ENCODE measurements at places on chromosomes 12 and 14.
A peak's percentile ranks its signal among the peaks of the same experiment; 100 is the strongest.

DNA sequence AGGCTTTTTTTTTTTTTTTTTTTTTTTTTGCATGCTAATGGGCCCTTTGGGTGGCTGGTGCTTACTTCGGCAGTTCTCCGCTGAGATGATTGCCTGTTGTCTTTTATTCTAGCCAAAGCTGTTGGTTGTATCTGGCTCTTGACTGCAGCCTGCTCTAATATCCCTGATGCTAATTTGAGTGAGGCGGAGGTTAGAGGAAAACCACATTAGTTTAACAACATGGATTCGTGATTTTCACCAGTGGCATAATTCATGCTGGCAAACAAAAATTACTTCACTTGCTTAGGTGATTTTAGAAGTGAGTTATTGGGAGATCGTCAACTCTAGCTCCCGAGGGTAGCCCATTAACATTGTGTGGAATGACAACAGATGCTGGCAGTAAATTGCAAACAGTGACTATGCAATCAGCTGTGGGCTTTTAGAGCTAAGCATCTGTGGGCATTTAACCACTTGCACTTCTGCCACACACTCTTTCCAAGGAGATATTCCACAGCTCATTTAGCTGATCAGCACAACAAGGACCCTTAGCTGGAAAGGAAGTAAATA, 97.6 kb upstream of the ZDHHC17 start:
- no peak for DNase-seq

DNA sequence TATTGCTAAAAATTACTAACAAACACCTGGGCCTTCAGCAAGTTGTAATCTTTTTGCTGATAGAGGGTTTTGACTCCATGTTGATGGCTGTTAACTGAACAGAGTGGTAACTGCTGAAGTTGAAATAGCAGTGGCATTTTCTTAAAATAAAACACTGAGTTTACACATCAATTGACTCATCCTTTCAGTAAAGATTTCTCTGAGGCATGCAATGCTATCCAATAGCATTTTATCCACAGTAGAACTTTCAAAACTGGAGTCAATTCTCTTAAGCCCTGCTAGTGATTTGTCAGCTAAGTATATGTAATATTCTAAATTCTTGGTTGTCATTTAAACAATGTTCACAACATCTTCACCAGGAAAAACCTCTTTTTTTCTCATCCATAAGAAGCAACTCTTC, 59.5 kb downstream of the CMAS start:
- no peak for DNase-seq

GRCh38 chr12:94173660-94174265, 25.4 kb downstream of the PLXNC1 start:
- no peak for DNase-seq

- DNase-seq, result no peak
These were observed 17.5 kb upstream of the GPATCH2L start for GRCh38 chr14:76134231-76134630.

- DNase-seq, result no peak
These were observed 37.2 kb upstream of the RMST start for GRCh38 chr12:97425380-97425779.

GRCh38 chr12:14454098-14454907, 88.8 kb downstream of the ATF7IP start:
- peak; percentile 90 for DNase-seq

DNA sequence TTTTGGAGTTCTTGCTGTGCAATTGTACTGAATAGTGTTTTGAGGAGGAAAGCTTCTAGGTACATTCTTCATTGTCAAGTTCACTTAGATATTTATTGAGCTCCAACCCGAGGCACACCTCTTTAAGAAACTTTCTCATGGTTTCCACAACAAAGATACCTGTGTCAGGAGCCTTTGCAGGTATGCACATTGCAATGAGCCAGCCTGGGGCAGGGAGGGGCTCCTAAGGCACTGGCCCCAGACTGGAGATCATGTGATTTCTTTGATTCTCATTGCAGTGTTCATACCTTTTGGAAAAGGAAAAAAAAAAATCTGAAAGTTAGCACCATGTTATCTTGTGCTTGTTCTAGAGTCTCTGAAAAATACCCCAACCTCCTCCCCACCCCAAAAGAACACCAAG, 80.3 kb downstream of the PRMT8 start:
- no peak for DNase-seq

DNA sequence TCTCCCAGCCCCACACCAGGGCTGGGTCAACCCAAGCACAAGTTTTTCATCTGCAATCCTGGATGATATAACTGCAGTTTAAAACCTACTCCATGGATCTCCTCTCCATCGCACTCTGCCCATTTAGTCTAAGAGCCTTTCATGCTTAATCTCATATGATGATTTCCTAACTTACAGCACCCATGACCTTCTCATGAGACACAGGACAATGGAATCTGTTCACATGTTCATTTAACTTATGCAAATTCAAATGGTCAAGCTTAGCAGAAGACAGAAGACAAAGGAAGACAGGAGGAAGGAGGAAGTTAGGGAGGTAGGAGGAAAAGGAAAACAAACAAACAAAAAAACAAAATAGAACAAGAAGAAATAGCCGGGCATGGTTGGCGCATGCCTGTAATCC, 64.6 kb upstream of the PNMA1 start:
- DNase-seq, result no peak

- DNase-seq, result no peak
These were observed 37.7 kb downstream of the RIN3 start for GRCh38 chr14:92551044-92551841.

DNA sequence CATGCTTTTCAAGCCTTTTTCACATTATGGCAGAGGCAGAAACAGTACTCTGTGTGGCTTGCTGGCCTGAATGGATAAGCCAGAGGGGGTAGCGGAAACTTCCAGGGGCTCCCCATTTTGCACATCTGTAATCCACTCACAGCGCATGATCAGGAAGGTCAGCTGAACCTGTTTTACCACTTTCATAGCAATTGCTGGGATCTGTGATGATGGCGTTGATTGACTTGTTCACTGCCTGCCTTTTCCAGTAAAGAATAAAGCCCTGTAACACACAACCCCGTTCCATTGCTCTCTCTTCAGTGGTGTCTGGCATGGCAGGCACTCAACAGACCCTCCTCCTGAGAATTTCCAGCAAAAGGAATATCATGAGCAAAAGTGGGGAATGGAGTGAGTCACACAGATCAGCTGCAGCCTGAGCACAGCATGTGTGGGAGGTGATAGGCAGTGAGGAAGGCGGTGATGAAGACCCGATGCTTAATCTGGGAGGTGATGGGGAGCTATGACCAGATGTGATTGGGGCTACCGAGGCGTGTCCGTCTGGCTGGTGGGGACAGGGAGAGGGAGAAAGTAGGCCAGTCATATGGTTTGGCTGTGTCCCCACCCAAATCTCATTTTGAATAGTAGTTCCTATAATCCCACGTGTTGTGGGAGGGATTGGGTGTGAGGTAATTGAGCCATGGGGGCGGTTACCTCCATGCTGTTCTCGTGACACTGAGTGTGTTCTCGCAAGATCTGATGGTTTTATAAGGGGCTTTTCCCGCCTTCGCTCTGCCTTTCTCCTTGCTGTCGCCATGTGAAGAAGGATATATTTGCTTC, 44.7 kb upstream of the CHST11 start:
- no peak for DNase-seq

- no peak for DNase-seq
These were observed 121.1 kb upstream of the EEA1 start for GRCh38 chr12:93050026-93050747.

- no peak for DNase-seq
These were observed 83.0 kb upstream of the CCND2 start for GRCh38 chr12:4190366-4191063.

DNA sequence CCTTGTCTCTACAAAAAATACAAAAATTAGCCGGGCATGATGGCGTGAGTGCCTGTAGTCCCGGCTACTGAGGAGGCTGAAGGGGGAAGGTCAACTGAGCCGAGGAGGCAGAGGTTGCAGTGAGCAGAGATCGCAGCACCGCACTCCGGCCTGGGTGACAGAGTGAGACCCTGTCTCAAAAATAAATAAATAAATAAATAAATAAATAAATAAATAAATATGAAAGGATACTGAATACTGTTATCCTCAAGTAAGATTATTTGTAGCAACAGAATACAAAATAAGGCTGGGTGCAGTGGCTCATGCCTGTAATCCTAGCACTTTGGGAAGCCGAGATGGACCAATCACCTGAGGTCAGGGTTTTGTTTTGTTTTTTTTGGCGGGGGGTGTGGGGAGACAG, 1.9 kb downstream of the RNF41 start:
- DNase-seq, result no peak

DNA sequence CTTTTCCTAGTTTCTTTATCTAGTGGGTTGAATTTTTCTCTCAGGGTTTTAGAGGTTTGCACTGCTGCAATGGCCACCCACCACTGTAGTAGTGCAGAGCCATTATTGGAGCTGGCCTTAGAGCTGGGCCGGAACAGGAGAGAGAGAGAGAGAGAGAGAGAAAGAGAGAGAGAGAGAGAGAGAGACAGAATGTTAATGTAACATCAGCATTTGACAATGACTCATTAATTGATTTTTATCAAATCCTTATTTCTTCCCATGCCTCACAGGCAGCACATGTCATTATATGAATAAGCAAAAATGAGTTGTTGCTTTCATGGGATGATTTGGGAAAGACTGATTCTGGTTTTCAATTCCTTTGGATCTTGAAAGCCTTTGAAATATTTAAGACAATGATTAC, 76.3 kb upstream of the PPP4R3A start:
- DNase-seq, result no peak

- DNase-seq, result no peak
These were observed 19.5 kb downstream of the DICER1 start for GRCh38 chr14:95137804-95138167.

DNA sequence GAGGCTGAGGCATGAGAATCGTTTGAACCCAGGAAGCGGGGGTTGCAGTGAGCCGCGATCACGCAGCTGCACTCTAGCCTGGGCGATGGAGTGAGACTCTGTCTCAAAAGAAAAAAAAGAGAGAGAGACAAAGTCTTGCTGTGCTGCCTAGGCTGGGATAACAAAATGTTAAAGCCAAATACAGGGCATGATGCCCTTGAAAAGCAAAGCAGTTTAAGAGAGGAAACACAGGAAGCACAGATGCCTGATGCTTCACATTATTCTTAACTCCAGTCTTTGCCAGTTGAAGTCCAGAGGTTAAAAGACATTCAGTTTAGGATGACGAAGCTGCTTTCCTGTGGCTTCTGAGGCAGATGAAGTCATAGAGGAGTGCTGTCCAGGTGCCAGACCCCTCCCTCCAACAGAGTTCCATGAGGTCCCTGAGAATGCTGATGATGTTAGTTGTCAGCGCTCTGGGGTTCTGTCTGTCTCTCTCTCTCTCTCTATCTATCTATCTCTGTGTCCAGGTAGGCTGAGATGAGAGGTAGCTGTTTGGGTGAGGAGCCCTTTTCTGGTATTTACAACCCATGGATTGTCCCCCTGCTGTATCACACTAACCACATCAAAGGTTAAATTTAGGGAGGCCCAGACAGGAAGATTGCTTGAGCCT, 4.9 kb upstream of the MRPL52 start:
- DNase-seq, result no peak

DNA sequence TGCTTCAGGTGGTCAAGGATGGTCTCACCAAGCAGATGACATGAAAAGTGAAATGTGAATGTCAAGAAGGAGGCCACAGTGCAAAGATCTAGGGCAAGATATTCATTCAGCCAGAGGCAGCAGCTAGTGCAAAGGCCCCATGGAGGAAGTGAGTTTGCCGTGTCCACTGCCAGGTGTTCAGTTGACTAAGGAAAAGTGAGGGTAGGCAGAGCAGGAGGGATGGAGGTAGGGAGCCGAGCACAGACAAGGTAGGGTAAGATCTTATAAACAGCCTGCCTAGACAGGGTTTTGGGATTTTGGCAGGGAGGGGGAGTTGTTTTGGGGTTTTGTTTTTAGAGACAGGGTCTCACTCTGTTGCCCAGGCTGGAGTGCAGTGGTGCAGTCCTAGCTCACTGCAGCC, 11.9 kb downstream of the PPP2R5C start:
- no peak for DNase-seq

DNA sequence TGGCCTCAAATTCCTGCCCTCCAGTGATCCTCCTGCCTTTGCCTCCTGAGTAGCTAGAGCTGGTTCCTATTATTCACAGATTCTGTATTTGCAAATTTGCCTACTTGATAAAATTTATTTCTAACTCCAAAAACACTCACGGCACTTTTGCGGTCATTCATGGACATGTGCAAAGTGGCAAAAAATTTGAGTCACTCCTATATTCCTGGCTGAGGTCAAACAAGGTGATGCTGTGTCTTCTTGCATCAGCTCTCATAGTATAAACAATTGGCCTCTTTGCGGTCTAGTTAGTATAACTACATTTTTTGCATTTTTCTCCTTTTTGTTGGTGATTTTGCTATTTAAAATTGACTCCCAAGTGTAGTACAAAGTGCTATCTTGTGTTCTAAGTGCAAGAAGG, 24.7 kb downstream of the ATF1 start:
- DNase-seq, result no peak
